ENCODE measurements at places on chromosomes 1 and 21. TPM values are rescaled to one million over a fixed set of nuclear protein-coding genes. Genes with fewer than 3 reads are reported as not detected.

Gene CYP2J2
- total RNA-seq = 1.5 TPM

Gene RIMKLA
- 2.2 TPM for total RNA-seq

Gene TMEM54
- 2.3 TPM for total RNA-seq

Gene SMIM1
- not detected for total RNA-seq

Gene CBR3
- total RNA-seq = 20.4 TPM

Gene PODN
- total RNA-seq = not detected

Gene ADPRS
- 27.6 TPM for total RNA-seq

Gene KMO
- total RNA-seq = not detected

Gene LCE1C
- total RNA-seq = not detected

Gene FAM76A
- 15.5 TPM for total RNA-seq

Gene IQCC
- total RNA-seq = 2.5 TPM

Measured in T-helper 1 cell treated with Interleukin-12 subunit alpha and Interleukin-12 subunit beta and Interleukin-4 antibody, amounts not matched to agents 30 ng/mL and 1 ng/mL, for 36 hours (primary cell).